ENCODE measurements at places on chromosomes 2 and 18.

DNA sequence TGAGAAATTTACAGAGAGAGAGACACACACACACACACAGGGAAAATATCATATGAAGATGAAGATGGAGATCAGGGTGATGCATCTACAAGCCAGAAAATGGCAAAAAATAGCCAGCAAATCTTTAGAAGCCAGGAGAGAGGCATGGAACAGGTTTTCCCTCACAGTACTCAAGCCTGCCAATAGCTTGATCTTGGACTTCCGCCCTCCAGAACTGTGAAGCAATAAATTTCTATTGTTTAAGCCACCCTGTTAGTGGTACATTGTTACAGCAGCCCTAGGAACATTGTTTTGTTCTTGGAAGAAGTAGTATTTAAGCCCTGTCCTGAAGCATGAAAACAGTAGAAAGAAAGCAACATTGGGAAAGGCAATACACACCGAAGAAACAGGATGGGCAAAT is 292.0 kb upstream of the LRP1B start:
- no peak for DNase-seq

DNA sequence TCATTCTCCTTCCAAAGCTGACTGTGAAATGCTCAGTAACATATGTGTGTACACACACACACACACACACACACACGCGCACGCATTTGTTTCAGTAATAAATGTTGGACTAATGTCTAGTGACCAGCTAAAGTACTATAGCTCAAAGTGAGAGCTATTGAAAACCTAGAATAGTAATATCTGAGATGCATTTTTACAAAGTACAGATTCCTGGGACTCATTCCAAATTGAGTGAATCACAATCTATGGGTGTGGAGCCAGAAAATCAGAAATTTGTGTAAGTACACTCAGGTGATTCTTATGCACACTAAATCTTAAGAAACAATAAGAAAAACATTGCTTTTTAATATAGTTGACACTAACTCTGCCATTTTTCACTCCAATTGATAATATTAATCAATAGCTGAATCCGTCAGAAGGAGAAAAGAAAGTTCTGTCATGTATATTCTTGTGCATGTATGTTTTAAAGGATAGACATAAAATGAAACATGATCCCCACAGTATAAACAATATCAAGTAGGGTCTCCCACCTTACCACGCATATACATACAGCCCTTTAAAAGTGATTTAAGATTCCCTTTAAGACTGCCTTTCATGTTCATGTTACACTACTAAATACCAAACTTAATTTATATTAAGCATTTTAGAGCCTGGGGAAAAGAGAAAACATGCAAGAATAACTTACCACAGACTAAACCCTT is 123.5 kb downstream of the ATAD2B start:
- DNase-seq, result no peak

- no peak for DNase-seq
Measured at GRCh38 chr2:78281164-78281563, 744.3 kb upstream of the REG3G start.

DNA sequence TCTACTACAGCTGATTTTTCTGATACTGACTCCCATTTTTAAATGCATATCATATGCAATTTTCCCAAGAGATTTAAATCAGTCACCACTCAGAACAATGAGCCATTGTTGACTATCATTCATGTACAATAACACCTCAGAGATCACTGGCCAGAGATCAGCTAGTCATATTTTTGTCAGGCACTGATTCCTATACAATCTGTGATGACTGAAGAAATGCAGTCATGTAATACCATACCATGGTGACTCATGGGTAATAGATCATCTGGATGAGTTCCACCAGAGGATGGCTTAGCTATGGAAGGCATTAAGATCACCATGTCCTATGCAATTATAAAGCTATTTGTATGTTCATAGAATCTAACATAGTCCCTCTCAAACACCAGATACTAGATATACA is 285.7 kb upstream of the DCC start:
- DNase-seq, result no peak

- peak; percentile 100 for DNase-seq
Measured at GRCh38 chr18:51211552-51211951, 14.1 kb upstream of the MEX3C start.

DNA sequence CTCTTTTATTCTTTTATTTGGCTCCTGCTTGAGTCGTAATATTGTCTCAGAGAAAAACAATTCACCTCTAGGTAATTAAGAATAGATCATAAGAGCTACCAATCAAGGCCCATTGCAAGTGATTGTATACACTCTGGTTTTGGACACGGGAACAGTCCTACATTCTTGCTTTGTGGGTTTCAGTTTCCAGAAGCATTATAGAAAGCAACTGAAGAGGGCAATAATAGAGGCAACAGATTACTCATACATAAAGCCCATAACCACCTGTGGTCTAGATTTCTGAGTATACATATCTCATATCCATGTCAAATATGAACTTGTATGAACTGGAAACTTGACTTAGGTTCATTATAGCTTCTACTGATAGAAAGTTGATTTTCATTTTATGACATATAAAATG is 65.4 kb downstream of the DIS3L2 start:
- DNase-seq, result no peak

DNA sequence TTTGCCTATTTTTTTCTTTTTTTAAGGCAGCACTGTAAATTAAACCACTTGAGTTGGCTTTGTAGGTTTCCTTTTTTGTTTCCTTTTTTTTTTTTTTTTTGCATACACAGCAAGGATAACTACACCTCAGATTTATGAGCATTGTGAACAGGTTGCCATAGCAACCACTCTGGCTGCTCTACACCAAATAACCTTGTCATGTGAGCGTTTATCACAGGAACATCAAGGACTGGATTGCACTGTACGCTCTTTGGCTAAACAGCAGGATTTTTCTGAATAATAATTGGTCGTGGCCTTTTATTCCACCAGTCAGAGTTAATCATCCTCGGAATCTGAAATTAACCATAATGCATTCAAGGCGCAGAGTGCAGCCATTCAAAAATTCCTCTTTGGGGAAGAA is 199.1 kb upstream of the SLC14A2 start:
- no peak for DNase-seq

GRCh38 chr18:62368100-62368499 is 43.0 kb downstream of the TNFRSF11A start:
- no peak for DNase-seq

All from GF-D8 (cell line).